Stimulated activated CD4-positive, alpha-beta T cell treated with anti-CD3 and anti-CD28 coated beads, Interleukin-1b, Interleukin-23, amount 100 ng/mL, for 1 hour (primary cell): ENCODE measurements at places on chromosomes 6 and 20.
A peak's percentile ranks its signal among the peaks of the same experiment; 100 is the strongest.

DNA sequence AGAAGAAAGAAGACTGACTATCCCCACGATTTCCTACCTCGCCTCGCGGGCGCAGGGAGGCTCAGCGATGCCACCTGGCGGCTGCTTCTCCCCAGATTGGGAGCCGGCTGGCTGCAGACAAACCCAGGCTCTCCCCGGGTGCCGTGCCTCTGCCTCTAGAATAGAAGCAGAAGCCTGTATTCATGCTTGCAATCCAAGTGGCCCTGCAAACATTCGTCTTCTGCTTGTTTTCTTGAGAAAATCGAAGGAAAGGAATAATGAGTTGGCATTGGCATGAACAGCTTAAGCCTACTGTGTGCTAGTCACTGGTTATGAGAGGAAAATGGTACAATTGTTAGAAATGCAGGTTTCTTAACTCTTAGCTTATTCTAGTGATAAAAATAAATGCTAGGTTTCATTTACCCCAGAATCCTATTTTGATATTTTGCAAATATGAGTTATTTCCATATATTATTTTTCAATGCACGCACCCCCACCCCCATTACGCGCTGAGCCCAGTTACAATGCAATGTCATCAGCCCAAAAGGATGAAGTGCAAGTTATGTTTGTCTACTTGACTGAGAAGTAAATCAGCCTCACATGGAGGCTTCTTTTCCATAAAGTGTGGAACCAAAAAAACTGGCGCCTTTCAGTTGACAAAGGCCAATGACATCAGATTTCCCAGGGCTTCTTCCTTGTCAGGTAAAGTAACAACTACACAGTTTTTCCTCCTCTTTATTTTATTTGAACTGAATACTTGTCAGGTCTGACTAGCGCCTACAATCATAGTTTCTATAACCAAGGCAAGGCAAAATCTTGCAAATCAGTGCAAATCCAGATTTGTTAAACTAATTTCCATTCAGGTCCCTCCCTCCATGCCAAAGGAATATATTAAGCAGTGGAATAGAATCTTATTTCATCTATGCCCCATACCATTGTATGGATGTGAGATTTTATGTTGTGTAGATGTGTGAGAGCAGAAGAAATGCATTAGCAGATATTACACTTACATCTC is 3.9 kb upstream of the SOX4 start:
- DNase-seq: peak; percentile 75

DNA sequence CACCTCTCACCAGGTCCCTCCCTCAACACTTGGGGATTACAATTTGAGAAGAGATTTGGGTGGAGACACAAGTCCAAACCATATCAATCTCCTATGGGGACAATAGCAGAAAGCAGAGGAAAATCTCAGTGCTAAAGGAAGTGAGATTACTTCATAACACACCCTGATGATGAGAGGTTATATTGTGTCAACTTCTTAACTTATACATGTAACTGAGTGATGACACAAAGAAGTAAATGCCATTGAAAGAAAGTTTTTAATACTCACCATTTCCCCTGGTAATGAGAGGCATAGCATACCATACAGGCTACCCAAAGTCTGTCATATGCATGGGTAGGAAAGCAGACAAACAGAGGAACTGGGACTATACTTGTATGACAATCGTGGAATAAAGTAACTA is 137.2 kb downstream of the MMUT start:
- DNase-seq: no peak

- DNase-seq: no peak
Observed at GRCh38 chr6:169829786-169830185, 78.4 kb downstream of the ERMARD start.

DNA sequence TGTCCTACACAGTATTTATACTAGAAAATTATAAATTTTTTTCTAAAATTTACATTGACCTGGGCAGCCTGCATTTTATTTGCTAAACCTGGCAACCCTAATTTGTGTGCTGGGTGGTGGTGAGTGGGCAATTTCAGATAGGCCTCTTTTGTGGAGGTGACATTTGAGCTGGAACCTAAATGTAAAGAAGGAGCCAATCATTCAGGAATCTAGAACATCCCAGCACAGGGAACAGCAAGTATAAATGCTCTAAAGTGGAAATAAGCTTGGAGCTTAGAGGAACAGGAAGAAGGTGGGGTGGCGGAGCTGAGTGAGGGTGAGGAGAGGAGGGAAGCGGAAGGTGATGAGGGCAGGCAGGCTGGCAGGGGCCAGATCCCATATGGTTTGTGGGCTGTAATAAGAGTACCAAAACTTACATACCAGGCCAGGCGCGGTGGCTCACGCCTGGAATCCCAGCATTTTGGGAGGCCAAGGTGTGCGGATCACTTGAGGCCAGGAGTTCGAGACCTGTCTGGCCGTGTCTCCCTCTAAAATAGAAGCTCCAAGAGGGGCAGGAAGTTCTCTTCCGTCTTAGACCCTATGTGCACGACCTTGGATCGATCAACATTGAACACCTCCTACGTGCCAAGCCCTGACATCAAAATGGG is 549 bp upstream of the CSE1L start:
- no peak for DNase-seq
